ENCODE measurements at places on chromosomes 2 and 18.

DNA sequence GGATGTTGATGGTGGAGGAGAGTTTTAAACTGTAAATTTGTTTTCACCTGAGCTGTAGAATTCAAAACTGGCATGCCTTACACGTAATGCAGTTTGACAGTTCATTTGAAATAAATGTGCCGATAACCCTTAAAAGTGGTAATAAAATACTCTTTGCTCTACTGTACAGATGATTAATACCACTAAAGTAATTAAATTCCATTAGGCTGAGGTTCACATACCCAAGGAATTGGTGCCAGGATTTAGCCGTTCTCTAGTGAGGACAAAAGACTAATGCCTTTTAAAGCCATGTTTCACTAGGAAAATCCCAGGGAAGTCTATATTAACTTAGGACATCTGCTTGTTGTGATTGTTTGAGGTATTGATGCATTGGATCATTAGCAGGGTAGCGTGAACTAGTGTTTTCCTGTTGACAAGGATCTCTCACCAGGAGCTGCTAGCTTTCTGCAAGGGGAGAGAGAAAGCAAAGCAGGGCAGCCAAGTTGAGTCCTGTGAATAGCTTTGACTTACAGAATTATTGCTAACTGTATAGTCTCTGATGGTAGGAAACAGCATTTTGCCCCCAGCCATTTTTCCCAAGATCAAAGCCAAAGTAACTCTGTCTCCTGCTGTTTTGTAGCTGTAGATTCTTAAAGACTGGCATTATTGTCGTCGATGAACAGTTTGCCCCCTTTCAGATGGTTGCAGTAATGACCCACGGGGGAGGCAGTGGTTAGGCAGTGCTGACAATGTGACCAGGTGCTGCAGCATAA is 280.9 kb upstream of the FANCL start:
- no peak for DNase-seq

DNA sequence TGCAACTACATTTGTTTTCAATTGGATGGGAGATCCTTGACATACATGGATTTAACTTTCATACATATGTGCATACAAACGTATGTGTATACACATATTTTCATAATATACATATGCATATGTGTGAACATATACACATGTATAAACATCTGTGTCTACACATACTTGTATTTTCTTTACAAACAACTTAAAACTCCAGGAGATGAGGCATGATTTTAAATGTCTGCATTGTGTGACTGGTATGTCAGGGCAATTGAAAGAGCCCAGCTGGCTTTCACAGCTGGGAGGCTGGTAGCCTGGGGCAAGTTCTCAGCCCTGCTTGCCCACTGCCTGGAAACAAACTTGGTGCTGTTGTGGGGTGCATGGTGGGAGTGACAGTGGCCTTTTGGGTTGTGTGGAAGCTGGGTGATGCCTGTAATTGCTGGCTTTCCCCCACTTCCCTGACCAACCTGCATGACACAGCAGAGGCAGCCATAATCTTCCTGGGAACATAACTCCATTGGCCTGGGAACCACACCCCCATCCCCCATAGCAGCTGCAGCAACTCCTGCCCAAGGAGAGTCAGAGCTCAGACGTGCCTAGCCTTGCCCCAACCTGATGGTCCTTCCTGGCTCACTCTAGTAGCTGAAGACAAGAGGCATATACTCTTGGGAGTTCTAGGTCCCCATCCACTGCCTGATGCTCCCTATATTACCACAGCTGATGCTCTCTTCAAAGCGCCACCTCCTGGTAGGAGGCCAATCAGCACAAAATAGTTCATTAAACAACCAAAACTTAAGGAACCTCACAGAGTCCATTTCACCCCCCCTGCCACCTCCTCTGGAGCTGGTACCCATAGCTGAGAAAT is 158.3 kb downstream of the CERS6 start:
- no peak for DNase-seq

DNA sequence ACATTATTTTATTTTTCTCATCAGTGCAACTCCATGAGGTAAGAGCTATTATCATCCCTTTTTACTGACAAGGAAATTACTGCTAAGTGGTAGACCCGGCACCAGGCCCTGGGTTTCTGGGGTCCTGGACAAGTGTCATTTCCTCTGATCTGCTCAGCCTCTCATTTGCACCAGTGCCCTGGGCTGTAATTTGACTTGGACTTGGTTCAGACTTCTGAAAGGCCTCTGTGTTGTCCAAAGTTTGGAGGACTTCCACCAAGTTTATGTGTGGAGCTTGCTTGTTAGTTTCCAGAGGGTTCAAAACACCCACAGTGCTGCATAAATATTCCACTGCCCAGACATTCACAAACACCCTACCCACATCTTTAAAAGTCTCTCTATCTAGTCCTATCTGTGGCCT is 44.0 kb upstream of the PPP1CB start:
- DNase-seq = no peak

DNA sequence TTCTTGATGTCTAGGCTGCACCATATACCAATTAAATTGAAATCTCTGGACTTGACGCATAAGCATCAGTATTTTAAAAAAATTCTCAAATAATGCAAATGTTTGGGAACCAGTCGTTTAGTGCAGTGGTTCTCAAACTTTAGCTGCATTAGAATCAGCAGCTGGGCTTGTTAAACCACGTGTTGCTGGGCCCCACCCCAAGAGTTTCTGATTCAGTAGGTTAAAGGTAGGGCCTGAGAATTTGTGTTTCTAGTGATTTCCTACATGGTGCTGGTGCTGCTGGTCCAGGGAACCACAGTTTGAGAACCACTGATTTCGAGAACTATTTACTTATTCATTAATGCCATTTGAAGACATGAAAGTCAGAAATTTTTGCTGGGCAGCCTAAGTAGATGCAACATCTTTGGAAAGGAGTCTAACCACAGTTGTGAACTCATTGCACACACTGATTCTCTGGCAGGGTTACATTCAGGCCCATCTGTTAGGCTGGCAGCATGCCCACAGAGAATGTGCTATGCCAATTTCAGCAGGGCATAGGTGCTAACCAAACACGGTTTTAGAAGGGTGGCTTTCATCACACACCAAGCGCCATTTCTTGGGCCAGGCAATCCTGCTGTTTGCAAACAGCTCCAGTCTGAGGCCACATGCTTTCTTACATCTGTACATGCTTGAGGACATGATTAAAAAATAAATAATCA is 26.4 kb upstream of the ATP5MC3 start:
- no peak for DNase-seq

DNA sequence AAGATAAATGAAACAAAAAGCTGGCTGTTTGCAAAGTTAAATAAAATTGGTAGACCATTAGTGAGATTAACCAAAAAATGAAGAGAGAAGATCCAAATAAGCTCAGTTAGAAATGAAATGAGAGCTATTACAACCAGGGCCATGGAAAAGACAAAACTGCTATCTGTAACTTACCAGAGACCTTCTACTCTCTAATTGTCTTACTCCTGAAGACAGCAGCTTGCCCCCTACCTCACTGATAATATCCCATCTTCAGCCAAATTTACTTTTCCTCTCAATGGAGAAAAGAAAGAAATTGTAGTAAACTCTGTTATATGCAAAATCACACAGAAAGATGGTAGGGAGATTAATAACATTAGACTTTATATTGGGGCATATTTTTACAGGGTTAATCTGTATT is 178.2 kb downstream of the LCLAT1 start:
- no peak for DNase-seq

DNA sequence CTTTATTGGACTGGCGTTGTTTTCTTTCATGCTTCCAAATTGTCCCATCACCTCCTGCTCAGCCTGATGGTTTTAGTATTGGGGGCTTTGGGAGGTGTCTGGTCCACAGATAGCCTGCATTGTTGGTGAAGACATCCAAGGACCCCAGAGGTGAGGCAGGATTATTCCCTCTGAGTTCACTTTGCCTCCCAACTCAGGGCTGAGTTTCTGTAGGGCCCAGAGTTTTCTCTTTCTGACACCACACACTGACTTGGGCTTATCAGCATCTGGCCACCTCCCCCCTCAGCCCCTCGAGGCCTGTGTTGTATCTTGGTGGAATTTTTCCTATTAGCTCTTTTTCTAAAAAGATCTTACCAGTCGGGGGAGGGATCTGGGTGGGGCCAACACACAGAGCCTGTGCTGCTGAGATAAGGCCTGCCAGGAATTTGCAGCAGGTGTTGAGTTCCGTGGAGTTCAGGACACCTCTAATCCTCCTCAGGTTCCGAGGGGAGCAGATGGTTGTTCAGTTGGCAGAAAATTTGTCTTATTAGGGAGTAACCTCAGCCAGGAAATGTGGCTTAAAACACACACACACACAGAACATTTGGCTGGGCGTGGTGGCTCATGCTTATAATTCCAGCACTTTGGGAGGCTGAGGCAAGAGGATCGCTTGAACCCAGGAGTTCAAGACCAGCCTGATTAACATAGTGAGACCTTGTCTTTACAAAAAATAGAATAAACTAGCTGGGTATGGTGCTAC is 7.3 kb downstream of the EMILIN2 start:
- DNase-seq = no peak

DNA sequence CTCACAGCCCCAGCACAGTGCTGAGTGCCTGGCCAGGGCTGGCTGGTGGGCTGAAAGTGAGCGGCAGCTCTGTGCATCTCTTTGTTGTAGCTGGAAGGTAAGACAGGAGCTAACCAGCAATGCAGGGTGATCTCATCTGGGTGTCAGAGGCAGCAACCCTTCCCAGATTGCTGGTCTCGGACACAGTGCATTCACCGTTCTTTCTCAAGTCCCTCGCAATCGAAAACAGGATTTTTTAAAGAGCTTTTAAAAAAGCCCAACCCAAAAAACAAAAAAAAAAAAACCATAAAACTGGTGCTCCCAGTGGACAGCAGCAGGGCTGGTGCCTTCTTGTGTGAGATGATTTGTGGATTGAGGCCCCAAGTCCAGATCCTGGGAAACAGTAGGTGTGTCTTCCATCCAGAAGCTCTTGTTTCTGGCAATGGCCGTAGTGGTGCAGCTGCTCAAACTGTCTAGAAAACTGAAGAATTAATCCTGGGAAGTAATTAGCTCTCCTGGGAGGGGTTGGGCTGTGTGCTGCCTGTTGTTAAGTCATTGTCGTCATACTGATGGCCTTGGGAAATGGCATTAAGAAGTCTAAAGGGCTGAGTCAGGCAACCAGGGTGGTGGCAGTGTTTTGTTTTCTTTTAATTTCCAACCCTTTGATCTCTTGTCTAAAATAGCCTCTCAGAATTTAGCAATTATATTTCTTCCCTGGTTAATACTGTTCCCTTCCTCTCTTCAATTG is 156.7 kb downstream of the KLHL29 start:
- DNase-seq = peak; percentile 81

DNA sequence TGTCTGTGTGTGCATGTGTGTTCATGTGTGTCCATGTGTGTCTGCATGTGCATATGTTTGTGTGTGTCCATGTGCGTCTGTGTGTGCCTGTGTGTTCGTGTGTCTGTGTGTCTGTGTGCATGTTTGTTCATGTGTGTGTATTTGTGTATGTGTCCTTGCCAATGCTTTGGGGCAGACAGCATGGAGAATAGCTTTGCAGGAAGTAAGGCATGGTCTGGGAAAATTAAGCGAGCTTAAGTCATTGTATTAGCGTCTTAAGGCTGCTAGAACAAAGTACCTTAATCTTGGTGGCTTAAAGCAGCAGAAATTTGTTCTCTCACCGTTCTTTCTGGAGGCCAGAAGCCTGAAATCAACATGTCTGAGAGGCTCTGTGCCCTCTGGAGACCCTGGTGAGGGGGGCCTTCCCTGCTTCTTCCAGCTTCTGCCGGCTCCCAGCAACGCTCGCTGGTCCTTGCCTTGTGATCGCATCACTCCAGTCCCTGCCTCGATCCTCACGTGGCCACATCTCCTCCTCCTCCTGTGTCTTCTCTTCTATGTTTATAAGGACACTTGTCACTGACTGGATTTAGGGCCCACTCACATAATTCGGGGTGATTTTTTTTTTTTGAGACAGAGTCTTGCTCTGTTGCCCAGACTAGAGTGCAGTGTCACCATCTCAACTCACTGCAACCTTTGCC is 3.8 kb downstream of the NEU2 start:
- no peak for DNase-seq

DNA sequence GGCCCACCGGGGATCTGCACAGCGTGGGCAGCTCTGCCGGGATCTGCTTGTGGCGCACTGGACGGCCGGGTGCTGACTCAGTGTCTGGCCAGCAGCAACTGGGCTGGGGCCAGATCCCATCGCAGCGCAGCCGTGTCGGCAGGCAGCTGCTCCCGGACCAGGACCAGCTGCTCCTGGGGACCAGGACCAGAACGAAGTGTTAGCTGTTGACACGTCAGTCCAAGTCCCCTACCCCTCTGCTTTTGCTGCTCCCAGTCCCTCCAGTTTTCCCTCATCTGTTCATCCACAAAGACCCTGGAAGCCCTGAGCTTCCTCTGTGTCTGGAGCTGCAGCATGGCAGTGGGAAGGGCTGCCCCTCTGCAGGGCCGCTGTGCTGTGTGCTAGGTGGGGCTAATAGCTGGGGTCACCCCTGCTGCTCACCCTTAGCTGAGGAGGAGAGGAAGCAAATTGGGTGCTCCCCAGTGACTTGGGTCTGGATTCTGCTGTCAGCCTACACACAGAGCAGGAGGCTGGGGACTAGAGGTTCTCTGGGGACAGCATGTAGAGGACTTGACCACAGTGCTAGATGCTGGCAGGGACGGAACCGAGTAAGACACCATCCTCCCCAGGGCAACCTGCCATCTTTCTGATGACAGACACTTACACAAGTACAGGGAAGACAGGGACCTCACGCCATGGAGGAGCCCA is 16.9 kb upstream of the KIF1A start:
- DNase-seq = no peak

- peak; percentile 33 for DNase-seq
Observed at GRCh38 chr2:146321175-146321574, 1523.7 kb upstream of the ACVR2A start.

GRCh38 chr18:49994410-49994809 is 181.1 kb upstream of the ACAA2 start:
- no peak for DNase-seq

- no peak for DNase-seq
Observed at GRCh38 chr2:15956751-15957736, 16.7 kb downstream of the MYCN start.
